ENCODE measurements at places on chromosomes 11 and 22. TPM values are rescaled to one million over a fixed set of nuclear protein-coding genes. Genes with fewer than 3 reads are reported as not detected.

MMP10 gene
- total RNA-seq = not detected

GUCY1A2 gene
- 58.5 TPM for total RNA-seq

PGA5 gene
- total RNA-seq = 0.69 TPM

- DNase-seq = no peak
These were observed 1.9 kb downstream of the CD151 start for GRCh38 chr11:834371-835316.

GRCh38 chr11:75667255-75667830, 1.5 kb downstream of the MAP6 start:
- DNase-seq = no peak
